ENCODE measurements at places on chromosomes 2 and 18. TPM values are rescaled to one million over a fixed set of nuclear protein-coding genes. Genes with fewer than 3 reads are reported as not detected.

Gene SPATA3
- total RNA-seq, result not detected

Gene SLC16A14
- 3.0 TPM for total RNA-seq

Gene MOGAT1
- total RNA-seq, result not detected

GRCh38 chr2:38214209-38214717, 138.3 kb upstream of the CYP1B1 start:
- ATAC-seq, result no peak

DNA sequence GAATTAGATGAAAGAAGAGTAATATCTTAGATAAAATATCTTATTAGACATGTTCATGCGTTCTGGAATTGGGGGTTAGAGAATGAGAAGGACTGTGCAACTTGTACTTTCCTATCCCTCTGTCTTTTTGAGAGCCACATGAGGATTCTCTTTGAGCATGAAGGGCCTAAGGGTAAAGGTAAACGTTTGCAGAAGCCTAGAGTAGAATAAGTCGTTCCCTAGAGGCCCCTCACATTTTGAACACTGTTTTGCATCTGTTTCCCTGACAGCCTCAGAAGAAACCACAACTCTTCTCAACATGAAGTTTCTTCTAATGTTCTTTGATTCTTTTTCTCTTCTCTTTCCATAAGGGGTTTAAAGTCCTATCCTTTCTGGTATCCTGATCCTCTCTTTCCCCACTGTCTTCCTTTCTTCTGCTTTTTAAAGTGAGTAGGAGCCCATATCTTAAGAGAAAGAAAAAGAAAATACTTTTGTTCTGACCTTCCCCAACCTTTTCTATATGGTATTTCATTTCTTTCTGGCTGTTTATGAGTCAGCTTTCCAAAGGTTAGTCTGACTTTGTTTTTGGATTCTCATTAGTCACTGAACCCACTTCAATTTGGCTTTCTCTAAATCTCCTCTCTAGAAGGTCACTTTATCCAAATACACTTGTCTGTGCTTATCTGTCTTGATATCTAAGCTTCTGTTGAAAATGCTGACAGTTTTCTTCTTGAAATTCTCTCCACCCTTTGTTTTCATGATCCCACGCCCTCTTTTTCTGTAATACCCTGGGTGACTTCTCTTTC, 34.8 kb downstream of the PPP1R1C start:
- no peak for ATAC-seq

- no peak for ATAC-seq
Measured at GRCh38 chr2:26610504-26611335, 30.4 kb downstream of the CIB4 start.

Gene CTNNA2
- 0.16 TPM for total RNA-seq

GRCh38 chr2:112795774-112796173, 11.5 kb upstream of the IL1A start:
- ATAC-seq, result no peak

- ATAC-seq, result no peak
Measured at GRCh38 chr2:115359550-115359949, 917.1 kb downstream of the DPP10 start.

All from gastroesophageal sphincter (tissue), 4 donors.